NCI-H1694 (cell line): ENCODE measurements at places on chromosomes 7 and 10.

GRCh38 chr10:122642726-122643605 is 56.7 kb downstream of the C10orf120 start:
- DNase-seq: no peak

DNA sequence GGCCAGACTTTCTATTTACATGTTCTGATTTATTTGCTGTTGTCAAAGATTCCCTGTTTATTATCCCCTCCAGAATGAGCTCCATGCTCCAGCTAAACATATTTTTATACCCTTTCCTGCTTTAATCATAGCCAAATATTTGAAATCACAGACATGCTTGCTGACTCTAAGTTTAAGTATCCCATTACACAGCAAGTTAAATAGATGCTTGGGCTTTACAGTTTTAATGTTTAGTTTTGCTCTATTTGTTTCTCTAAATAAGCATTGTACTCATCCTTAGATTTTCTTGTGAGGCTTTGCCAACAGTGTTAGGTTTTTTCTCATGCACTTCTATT is 196.8 kb downstream of the TAX1BP1 start:
- no peak for DNase-seq

- DNase-seq: no peak
Observed at GRCh38 chr7:159263430-159263829, 118.8 kb upstream of the VIPR2 start.

DNA sequence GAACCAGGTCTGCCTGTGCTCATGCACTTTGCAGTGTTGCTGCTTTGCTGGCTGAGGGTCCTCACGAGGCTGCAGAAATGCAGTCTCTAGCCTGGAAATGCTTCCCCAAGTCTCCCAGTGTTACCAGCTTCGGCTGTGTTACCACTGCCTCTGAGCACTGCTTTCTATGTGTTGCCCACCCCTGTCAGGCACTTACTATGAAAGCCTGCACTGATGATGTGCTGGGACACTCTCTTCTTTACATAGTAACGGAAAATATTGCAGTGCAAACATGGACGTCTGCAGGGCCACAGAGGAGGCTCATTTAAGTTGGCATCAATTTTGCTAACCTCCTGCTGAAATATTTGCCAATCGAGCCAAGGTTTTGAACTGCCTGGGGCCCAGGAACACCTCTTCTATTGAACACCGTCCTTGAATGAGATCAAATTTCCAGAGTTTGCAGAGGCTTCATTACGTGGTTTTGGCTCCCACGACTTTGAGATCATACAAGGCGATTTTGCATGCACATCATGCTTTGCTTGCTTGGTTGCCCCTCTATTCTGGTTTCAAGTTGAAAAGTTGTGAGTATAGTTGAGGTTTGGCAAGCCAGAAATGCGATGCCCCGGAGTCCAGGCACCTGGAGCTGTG is 404.7 kb upstream of the PODXL start:
- DNase-seq: no peak

DNA sequence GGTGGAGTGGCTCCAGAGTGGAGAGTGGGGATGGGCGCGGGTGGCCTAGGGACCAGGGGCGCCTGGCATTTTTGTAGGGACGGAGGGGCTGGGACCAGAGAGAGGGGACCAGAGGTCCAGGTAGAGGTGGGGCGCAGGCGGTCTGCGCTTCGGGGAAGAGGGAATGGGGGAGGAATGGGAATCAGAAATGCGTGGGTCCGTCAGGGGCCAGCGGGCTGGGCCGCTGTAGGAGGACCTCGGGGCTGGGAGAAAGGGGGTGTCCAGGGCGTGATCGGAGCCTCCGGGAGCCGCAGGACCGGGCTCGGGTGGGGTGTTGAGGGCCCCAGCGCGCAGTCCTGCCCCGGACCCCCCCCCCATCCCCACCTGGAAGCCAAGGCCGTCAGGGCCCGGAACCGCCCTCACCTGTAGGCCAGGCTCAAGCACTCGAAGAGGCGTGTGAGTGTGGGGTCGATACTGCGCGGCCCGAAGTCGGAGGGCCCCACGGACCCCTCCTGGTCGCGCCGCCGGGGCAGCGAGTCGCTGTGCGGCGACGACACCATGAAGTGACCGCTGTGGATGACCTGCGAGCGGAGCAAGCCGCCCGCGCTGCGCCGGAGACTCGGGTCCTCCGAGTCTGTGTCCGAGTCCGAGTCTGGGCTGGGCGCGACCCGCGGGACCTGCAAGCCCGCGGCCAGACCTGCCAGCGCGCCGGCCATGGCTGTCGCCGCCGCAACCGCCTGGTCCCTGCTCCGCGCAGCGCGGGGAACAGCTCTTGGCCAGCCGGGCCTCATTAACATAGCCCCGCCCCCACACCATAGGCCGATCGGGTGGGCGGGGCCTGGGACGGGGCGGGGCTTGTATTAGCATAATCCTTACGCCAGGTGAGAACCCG is at the start of gene MLXIPL:
MLXIPL (minus strand) TSS at position 725 of the 871 bp plus-strand sequence; CDS start at position 695, 30 bp downstream.
- DNase-seq: peak; percentile 61

DNA sequence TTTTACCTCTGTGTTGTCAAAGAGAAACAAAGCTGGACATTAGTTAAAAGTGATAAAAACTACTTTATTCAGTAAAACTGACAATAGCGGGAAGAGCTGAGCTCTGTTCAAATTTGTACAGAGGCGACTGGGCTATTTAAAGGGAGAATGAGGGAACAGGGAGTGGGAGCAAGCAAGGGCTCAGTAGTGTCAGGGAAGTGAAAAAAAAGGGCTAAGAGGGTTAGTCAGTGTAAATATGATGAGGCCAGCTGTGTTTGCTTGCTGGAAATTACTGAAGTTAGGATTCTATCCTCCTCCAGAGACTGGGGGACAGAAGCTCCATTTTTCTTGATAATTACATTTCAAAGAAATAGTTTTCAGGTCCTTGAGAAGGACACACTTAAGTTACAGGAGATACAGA is 232.5 kb downstream of the SH2D4B start:
- DNase-seq: no peak

- DNase-seq: no peak
Observed at GRCh38 chr10:102368077-102368476, 27.4 kb upstream of the NFKB2 start.

GRCh38 chr7:127877951-127878350 is 153.3 kb downstream of the LRRC4 start:
- no peak for DNase-seq

GRCh38 chr7:74324531-74325209 is 35.5 kb downstream of the CLIP2 start:
- no peak for DNase-seq

DNA sequence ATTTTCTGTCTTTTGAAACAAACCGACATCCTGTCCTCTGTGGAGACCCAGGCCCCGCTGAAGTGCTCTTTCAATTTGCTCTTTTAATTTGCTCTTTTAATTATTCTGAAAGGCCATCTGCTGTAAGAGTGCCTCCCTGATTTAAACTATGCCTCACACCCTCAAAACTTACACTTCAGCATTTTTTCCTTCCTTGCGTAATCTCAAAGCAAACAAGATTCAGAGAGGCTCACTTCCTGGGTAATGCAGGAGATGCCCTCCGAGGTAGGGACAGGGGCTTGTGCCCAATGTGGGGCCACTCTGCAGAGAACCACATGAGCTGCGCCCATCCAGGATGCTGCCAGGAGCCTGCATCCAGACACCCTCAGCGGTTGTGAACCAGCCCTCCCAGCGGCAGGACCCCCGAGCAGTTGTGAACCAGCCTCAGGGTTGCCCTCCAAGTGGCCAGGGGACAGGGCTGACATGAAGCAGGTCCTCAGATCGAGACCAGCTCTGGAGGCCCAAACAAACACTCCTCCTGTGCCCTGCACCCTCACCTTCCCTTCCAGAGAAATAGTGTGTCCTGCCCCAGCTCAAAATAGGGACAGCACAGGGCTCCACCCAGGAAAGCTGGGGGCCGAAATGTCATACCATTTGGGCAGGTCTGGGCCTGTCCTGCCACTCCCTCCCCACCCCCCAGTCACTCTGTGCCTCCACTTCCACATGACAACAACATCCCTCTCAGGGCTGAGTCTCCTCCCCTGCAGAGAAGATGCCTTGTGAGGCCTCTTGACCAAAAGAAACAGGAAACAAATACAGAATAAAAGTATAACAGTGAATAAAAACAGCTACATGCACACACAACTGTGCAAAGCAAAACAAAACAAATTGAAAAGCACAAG is 190.4 kb downstream of the PTPRN2 start:
- DNase-seq: no peak

DNA sequence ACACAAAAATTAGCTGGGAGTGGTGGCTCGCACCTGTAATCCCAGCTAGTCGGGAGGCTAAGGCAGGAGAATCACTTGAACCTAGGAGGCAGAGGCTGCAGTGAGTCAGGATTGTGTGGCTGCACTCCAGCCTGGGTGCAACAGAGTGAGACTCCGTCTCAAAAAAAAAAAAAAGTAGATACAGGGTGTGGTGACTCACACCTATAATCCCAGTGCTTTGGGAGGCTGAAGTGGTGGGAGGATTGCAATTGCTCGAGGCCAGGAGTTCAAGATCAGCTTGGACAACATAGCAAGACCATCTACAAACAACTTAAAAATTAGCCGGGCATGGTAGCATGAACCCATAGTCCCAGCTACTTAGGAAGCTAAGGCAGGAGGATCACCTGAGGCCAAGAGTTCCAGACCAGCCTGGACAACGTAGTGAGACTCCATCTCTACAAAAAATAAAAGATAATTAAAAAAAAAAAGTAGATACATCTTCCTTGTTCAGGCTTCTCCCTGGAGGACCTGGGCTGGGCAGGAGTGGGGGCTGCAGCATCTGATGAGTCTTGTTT is 2.0 kb downstream of the MOSPD3 start:
- DNase-seq: no peak

DNA sequence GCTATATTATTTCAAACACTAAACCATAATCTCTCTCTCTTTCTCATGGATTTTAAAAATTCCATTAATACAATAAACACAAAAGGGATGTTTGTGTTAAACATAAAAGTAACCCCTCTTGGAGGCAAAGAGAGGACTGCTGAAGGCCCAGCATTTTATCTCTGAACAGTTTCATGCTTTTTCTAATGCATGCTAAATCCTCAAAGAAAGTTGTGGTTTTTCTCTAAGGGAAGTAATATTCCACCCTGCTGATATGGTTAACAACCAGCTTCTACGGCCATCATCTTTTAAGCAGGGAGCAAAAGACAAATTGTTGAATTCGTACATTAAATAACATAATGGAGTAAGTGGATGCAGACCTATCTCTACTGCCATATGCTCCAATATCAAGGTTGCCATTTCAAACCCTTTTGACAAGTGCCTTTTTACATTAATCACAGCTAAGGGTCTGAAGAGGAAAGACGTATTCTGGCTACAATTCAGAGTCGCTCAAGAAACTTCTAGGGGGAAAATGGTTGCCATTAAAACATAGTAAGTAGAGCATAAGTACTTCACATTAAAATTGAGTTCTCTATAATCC is 103.1 kb downstream of the SLC25A13 start:
- DNase-seq: no peak

DNA sequence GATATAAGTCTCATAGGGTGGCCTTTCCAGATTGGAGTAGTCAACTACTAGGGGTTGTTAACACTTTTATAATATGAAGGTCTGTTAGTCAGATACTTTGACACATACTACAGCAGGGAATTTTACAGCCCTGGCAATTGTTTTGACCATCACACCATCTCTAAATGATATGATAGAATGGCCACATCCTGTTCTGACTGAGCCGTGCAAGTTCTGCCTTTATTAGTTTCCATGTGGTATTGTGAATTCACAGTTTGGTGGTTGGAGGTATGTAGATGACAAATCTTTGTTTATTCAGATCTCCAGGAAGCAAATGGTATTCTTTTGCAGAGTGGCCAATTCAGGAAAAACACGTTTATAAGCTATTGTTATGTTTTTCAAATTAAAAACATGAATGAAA is 83.0 kb downstream of the NRG3 start:
- no peak for DNase-seq
